ENCODE measurements at places on chromosomes 12 and 14. TPM values are rescaled to one million over a fixed set of nuclear protein-coding genes. Genes with fewer than 3 reads are reported as not detected.

Gene DTX1
- 0.80 TPM for polyA plus RNA-seq

Gene GTF2A1
- polyA plus RNA-seq: 8.4 TPM

Gene ASPG
- polyA plus RNA-seq: not detected

Gene OTX2
- not detected for polyA plus RNA-seq

Gene PRR13
- polyA plus RNA-seq: 493 TPM

Gene CD27
- polyA plus RNA-seq: 560 TPM

Gene GPR137C
- not detected for polyA plus RNA-seq

Gene B4GALNT1
- polyA plus RNA-seq: not detected

Gene PDZRN4
- polyA plus RNA-seq: not detected

Gene TULP3
- polyA plus RNA-seq: 4.5 TPM

Gene SOAT2
- polyA plus RNA-seq: not detected

Gene DDN
- not detected for polyA plus RNA-seq

Gene CLEC6A
- polyA plus RNA-seq: not detected

Gene STAC3
- not detected for polyA plus RNA-seq

Gene SCNN1A
- 1.2 TPM for polyA plus RNA-seq
